ENCODE measurements at places on chromosomes 11 and 22. TPM values are rescaled to one million over a fixed set of nuclear protein-coding genes. Genes with fewer than 3 reads are reported as not detected.

Gene SIDT2
- total RNA-seq: 5.0 TPM

Gene CCDC15
- 0.59 TPM for total RNA-seq

Gene KRTAP5-8
- not detected for total RNA-seq

Gene SLCO2B1
- 3.6 TPM for total RNA-seq

Gene ANKK1
- total RNA-seq: not detected

Gene BTG4
- total RNA-seq: 0.10 TPM

Gene OR9Q2
- not detected for total RNA-seq

Gene MYRF
- total RNA-seq: 15.3 TPM

Gene ANGPTL5
- total RNA-seq: 0.14 TPM

Gene PHF21B
- total RNA-seq: 1.0 TPM

Gene IGSF9B
- 3.1 TPM for total RNA-seq

Gene HORMAD2
- not detected for total RNA-seq

Gene MAJIN
- not detected for total RNA-seq

Gene SLC35F2
- 42.6 TPM for total RNA-seq

Gene POU2AF2
- total RNA-seq: not detected

Gene TREH
- total RNA-seq: not detected

All from A549 treated with Hydrocortisone at 1 μM for 4 hours (cell line).